Endothelial cell (in vitro differentiated cells): ENCODE measurements at places on chromosomes 4 and X. TPM values are rescaled to one million over a fixed set of nuclear protein-coding genes. Genes with fewer than 3 reads are reported as not detected.

DNA sequence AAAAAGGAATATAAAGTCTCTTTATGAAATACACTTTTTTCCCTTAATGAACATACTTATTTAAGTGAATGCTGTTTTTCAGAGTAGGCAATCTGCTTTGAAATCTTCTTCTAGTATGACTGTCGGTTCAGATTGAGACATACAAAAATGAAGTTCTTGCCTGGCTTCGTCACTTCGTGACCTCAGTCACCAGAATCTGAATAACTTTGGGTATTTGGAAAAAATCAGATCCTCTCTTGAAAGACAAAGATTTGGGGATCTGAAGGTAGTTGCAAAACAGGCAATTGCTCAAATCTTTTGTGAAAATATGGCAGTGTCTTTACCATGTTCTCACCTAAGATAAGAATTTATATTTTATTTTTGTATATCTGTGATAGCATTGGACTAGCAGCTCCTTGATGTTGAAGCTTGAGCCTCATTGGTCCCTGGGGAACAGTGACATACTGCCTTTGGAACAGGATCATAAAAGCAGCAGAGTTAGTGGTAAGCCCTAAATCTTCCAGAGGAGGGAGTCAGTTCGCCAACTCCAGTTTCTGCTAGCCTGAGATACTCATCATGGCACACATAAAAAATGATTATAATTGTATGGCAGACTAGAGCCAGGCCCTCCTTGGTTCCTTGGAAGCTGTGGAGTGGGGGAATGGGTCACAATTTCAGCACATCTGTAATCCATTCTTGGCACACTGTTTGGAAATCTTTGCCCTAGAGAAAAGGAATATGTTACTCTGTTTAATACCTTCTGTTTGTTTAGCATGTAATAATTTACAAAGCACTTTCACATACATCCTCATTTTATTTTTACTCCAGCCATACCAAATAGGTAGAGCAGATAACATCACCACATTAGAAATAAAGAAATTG is 5.0 kb downstream of the ARFIP1 start:
- DNase-seq: no peak

DNA sequence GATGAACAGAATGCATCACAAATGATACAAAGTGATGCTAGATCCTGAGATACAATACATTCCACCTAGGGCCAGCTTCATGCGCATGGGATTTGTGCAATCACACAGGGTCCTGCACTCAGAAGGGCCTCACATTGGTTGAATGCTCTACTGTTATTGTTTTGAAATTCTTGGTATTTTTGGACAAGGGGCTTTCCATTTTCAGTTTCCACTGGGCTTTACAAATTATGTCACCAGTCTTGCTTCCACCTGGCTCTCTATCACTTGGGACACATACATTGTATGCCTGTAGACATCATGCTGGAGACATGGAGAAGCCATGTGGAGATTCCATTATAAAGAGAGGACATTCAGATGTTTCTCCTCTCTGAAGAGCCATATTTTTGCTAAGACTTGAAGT is 155.8 kb downstream of the NAA11 start:
- DNase-seq: no peak

DNA sequence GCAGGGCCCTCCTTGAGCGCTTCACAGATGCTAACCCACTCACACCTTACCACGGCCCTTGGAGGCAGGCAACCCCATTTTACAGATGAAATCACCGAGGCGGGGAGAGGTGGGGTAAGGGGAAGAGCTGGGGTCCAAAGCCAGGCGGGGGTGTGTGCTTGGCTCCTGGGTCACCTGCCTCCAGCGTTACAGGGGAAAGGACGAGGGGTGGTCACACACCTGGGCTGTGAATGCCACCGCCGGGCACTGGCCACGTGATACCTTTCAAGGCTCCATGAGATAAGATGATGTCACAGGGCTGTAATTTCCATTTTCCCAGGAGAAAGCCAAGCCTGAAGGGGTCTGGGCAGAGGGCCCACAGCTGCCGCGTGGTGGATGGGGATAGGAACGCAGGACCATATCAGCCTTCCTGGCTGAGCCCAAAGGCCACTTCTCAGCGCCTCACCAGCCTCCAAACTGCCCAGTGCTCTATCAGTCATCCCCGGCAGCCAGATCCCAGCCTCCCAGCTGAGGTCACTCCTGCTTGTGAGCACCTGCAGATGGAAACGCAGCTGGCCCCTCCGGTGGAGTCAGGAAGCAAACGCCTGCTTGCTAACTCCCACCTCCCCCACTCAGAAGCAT is 62.4 kb upstream of the CRMP1 start:
- DNase-seq: no peak

Gene HERC5
- total RNA-seq: 9.1 TPM

Gene SMIM31
- not detected for total RNA-seq

GRCh38 chrX:25043192-25043591 is 27.4 kb upstream of the ARX start:
- DNase-seq: no peak

GRCh38 chrX:119107206-119107605 is 20.4 kb downstream of the KIAA1210 start:
- DNase-seq: no peak

DNA sequence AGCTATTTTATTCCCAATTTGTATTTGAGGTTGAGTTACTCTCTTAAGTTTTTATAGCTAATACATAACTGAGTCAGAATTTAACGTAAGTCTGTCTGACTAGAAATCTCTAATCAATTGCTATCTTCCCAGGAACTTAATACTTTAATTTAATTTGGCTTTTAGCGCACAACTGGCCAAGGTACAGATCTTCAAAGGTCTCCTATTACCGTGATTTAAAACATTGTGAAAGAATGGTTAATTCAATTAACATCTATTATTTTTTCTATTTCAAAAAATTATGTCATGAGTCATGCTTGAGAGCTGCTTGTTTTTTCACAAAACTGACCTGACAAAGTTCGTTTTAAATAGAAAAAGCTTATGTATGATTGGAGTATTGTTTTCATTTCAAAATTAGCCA is 22.0 kb upstream of the PLA2G12A start:
- no peak for DNase-seq

- DNase-seq: no peak
Observed at GRCh38 chr4:152185786-152186550, 349.9 kb downstream of the FBXW7 start.

Gene LRCH2
- 3.7 TPM for total RNA-seq

Gene APELA
- total RNA-seq: 0.85 TPM

DNA sequence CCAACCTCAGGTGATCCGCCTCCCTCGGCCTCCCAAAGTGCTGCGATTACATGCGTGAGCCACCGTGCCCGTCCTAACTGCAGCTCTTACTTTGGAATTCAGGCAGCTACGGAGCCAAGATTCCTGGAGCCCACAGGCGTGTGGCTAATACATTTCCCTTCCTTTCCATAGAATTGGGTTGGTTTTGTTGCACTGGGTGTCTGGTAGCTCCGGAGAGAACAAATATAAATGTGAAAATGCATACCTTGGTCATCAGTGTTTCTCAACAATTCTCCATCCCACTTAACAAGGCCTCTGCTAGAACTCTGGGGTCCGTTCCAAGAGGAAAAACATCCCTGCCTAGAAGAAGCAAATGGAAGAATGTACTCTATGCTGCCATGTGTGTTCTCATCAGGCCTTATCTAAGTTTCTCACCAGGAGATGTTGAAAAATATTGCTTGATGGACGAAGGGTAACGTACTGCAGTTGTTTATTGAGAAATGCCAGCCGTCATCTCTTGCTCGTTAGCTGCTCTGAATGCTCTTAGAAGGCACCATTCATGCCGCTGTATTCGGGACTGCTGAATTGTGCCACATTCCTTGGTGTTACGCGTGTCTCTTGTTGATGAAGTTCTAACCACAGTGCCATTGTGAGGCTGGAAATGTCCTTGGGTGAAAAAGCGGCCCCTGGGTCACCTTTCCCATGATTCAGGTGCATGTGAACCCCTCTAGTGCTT is 50.5 kb upstream of the CD99 start:
- DNase-seq: no peak

GRCh38 chrX:153765138-153766079 is 1.4 kb downstream of the PLXNB3 start:
- peak; percentile 45 for DNase-seq

DNA sequence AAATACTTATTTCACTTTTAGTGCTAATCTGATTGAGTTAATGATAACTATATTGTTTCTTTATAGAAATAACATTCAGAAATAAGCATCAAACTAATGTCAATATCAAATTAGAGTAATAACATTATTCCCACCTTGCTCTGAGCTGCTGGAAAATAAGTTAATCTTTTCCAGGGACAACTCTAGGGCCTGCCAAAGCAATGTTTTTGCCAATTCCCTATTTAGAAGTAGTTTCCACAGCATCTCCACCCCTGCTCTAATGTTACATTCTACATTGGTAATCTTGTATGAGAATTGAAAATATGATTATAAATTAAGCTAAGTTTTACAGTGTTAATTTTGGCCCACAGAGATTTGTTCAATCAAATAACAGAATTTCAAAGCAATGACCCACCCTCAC is 68.3 kb downstream of the REELD1 start:
- DNase-seq: no peak

DNA sequence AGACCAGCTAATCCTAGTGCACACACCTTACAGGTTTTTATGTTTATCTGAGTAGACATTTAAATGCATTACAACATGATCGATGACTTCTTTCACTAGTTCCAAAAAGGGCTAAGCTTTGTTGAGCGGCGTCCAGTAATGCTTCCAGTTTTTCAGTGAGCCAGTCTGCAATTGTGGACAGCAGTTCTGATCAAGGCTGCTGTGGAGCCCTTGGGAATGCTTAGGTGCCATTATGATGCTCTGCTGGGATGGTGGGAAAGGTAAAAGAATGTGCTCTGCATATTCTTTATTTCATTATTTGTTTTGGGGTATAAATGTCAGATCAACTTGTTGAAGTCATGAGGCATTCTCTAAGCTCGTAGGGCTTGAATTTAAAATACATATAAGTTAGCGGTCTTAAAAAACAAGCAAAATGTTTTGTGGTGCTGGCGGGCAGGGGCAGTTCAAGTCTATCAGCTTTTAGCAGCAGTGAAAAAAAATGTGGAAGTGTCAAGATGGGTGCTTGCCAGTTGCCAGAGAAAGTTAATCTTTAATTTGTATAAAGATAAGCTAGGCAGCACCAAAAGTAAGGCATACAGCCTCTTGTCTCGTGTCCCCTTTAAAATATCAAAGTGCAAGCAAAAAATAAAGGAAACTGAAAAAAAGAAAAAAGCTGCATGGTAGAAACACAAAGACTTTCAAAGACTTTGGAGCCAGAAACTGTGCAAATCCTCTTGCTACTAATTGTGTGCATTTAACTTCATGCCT is 5.8 kb downstream of the MID1IP1 start:
- no peak for DNase-seq

DNA sequence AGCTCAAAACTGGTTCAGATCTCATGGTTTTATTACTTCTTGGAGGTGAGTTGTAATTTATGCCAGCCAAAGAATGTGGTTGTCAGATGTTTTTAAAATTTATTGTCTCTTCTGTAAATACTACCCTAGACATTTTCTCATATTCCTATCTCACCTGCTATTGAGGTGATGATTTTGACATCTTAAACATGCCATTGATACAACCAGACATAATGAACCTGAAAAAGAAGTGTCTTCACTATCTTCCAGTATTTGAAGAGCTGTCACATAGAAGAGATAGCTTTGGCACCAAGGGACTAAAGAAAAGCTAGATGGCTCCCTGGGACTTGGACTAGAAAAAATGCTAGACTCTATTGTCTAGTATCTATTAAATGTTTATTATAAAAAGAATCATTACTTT is 155.7 kb downstream of the RAP1GDS1 start:
- no peak for DNase-seq
